ENCODE measurements at places on chromosomes 13 and 19.

- DNase-seq = no peak
- no peaks in the 10 kb centered on the region for H3K4me1 ChIP-seq
- no peaks in the 10 kb centered on the region for H3K27me3 ChIP-seq
- H3K27ac ChIP-seq = no peak overlapping the region
- no peaks in the 10 kb centered on the region for H3K36me3 ChIP-seq
Measured at GRCh38 chr19:51161266-51161665, 19.2 kb downstream of the SIGLEC7 start.

DNA sequence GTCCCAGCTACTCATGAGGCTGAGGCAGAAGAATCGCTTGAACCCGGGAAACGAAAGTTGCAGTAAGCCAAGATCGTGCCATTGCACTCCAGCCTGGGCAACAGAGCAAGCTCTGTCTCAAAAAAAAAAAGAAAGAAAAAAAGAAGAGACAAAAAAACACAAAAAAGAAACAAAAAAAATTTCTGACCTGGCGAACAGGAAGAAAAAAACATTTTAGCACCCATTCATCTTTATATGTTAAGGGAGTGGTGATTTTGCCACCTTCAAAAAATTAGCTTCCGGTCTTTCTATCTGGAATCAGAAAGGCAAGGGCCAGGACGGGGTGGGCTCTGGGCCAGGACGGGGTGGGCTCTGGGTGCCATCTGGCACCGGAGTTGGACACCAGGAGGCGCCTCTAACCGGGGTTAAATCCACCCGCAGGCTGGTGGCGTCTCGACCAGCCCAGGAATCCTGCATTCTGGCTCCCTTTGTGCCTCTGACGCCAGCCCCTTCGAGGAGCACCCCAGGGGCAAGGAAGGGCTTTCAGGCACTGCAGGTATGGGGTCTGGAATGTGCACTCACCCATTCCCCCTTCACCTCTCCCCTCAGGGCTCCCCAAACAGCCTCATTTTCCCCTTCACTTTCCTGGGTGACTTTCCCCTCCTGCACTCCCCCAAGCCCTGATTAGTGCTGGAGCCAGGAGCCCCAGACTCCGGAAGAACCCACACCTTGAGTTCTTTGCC is 10.4 kb upstream of the ZSWIM4 start:
- no peak overlapping the region for H3K27ac ChIP-seq
- H3K4me3 ChIP-seq = no peak overlapping the region
- H3K27me3 ChIP-seq = no peaks in the 10 kb centered on the region

DNA sequence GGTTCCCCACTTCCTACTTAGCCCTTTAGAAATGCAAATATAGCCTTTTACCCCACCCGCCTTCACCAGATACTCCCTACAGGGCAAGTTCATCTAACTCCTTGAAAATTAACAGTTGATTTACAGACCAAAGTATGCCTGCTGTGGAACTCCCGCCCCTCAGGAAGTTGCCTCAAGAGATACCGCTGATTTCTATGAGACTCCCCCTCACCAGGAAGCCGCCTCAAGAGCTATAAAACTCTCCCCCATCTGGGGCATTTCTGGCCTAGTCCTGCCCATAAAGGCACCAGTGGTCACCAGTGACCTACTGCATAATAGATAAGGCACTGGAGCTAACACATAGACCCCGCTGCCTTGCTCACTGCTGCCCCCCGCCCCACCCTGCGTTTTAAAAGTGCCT is 201.7 kb upstream of the UBL3 start:
- H3K4me1 ChIP-seq = 0 out of 2 replicates have a peak, but pooled peaks cover 3% of the 10 kb centered on the region
- no peak overlapping the region for H3K4me3 ChIP-seq
- H3K27ac ChIP-seq = no peak overlapping the region
- H3K36me3 ChIP-seq = no peaks in the 10 kb centered on the region
- H3K27me3 ChIP-seq = no peaks in the 10 kb centered on the region
- DNase-seq = no peak

- no peak overlapping the region for H3K27ac ChIP-seq
- no peak overlapping the region for H3K4me3 ChIP-seq
- no peaks in the 10 kb centered on the region for H3K36me3 ChIP-seq
- no peak for DNase-seq
Measured at GRCh38 chr13:77489566-77490337, 45.8 kb upstream of the SCEL start.

DNA sequence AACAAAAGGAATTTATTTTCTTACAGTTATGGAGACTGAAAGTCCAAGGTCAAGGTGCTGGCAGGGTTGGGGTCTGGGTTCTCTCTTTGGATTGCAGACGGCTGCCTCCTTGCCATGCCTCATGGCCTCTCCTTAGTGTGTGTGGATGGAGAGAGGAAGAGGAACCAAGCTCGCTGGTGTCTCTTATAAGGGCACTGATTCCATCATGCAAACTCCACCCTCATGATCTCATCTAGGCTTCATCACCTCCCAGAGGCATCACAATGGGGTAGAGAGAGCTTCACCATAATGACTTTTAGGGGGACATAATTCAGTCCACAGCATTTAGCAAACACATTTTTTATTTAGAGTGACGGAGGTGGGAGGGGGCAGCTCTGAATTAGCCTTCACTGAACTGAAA is 104.9 kb upstream of the ABCC4 start:
- H3K36me3 ChIP-seq = no peaks in the 10 kb centered on the region
- H3K27me3 ChIP-seq = no peaks in the 10 kb centered on the region
- H3K27ac ChIP-seq = no peak overlapping the region
- H3K4me3 ChIP-seq = no peak overlapping the region
- DNase-seq = no peak

DNA sequence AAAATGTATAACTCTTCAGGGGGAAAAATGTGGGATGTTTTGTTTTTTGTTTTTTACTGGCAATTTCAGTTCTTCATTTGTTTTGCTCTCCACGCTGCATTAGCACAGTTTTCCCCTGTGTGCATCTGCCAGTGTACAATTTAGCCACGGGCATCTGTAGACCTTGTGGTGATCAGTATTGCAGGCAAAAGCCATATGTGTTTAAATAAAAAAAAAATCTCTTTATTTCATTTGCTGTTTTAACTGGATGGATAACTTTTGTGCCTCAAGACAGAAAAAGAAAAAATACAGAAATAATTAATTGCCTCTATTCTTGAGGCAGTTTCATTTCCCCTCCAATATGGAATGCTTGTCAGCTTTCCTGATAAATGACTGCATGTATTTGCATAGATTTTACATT is 7.9 kb upstream of the MAB21L1 start:
- no peaks in the 10 kb centered on the region for H3K4me1 ChIP-seq
- no peak for DNase-seq
- no peaks in the 10 kb centered on the region for H3K27me3 ChIP-seq
- H3K4me3 ChIP-seq = no peak overlapping the region

DNA sequence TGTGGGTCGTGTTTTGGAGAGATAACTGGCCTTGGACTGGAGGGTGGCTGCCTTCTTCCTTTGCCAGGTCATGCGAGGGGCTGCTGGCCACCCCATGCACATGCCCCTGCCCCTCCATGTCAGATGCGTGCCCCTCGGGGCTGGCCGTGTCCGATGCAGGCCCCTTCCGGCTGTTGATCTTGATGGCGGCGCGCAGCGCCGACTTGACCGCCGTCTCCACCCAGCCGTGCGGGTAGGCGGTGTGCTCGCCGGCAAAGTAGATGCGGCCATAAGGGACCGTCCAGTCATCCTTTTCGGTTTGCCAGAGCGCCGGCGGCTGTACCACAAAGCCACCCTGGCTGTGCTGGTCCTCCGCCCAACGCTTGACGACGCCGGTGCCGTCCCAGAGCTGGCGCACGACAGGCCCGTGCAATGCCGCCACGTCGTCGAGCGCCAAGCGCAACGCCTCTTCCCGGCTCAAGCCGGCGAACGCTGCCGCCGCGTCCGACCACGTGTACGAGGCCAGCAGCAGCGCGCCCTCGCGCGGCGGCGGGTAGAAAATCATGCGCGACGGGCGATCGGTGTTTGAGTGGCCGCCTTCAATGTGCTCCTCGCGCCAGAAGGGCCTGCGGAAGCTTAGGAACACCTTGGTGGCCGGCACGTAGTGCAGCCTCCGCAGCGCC is 6.9 kb downstream of the IL4I1 start:
- peaks cover 2% of the 10 kb centered on the region for H3K4me1 ChIP-seq
- no peak overlapping the region for H3K27ac ChIP-seq
- H3K36me3 ChIP-seq = peaks cover 4% of the 10 kb centered on the region

All from iPS DF 6.9 (cell line).